Activated naive CD8-positive, alpha-beta T cell treated with anti-CD3 and anti-CD28 coated beads for 36 hours (primary cell): ENCODE measurements at places on chromosomes 1 and 21.

DNA sequence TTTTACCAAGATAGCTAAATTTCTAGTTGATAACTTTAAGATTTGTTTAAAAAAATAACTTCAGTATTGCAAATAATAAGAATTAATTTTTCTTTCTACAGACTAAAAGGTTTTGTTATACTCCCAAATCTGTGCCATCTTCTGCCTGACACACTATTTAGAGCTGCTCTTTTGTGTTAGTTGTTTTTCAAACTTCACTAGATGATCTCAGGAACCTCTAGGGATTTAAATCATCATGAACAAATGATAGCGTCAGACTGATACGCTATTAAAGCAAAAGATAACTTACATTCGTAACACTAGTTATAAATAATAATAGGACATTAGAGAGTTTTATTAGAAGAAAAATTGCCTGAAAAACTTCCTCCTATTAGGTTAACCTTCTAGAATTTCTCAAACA lies 243.1 kb upstream of the CXADR start:
- H3K36me3 ChIP-seq = no peaks in the 10 kb centered on the region
- H3K4me3 ChIP-seq = no peak overlapping the region
- H3K27me3 ChIP-seq = no peaks in the 10 kb centered on the region
- DNase-seq = no peak
- no peak overlapping the region for H3K27ac ChIP-seq
- no peaks in the 10 kb centered on the region for H3K4me1 ChIP-seq

DNA sequence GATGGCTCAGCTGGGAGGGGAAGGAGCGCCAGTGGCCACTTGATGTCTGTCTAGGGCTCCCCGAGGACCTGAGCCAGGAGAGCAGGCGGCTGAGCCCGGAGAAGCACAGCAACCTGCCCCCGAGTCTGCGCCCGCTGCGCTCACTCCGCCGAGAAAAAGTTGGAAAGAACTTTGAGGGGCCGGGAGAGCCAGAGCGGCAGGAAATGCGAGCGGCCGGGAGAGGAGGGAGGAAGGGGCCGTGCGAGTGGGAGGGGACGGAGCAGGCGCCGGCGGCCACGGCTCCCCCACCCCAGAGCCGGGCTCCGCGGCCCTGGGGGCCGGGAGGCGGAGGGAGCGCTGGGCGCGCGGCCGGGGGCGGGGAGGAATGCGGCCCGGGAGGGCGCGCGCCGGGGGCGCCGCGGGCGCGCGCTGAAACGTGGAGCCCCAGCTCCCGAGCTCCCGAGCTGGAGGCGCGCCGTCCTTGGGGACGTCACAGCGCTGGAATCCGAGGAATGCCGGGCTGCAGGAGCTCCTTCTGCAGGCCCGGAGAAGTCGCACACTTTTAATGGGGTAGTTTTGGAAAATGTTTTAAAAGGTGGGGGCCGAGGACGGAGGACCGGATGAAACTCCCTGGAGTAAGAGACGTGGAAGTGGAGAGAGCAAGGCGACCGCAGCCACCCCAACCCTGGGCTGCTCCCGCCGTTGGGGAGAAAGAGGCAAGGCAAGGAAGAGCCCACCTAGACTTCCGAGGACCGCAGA lies at the start of gene PTPN14:
Gene PTPN14, minus strand, starts transcription at position 167 of the 738 bp plus-strand sequence. CDS start 86,799 bp downstream, outside the sequence.
- no peak within 1 kb of the TSS for H3K27ac ChIP-seq
- H3K27me3 ChIP-seq = peaks cover 58% of the 10 kb centered on the region
- H3K36me3 ChIP-seq = no peaks in the 10 kb centered on the region

DNA sequence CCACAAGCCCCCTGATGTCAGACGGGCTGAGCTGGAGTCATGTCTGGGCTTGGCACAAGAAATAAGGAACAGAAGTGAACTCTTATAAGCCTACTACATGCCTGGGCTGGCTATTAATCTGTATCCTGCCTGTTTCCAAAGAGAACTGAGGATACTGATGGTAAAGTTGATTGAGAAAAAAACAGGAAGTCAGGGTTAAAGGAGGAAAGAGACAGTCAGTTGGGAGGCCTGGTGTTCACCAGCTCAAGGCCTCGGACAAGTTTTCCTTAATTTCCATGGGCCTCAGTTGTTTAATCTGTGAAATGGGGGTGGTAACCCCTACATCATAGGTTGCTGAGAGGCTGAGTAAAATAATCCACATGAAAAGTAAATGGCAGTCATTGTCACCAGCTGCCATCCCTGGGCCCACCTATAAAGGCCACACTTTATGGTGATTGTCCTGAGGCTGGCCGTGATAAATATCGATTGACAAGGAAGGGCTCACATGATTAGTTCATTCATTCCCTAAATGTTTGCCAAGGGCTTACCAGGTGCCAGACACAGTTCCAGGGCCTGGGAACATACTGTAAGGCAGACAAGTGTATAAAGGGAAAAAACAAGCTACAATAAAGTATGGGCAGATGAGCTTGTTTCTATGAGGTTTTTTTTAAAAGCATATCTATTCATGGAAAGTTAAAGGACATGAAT lies 2.8 kb downstream of the ALDH4A1 start:
- no peak overlapping the region for H3K27ac ChIP-seq
- no peaks in the 10 kb centered on the region for H3K36me3 ChIP-seq
- H3K27me3 ChIP-seq = no peaks in the 10 kb centered on the region
- H3K4me3 ChIP-seq = no peak overlapping the region
- H3K4me1 ChIP-seq = peaks cover 24% of the 10 kb centered on the region
- DNase-seq = no peak

DNA sequence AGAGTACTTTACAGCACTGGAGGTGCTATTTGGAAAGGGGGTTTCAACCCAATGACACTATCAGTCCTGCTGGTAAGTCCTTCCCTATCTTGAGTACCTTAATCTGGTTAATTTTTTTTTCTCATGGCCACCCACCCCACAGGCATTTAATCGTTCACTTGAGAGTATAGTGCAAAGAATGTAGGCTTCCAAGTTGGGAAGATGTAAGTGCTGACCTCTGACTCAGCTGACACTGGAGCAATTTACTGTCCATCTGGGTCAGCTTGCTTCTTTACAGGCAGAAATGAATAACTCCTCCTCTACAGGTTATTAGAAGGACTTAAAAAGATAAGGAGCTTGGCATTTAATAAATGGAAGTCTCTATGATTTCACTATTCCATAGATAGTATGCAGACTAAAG lies 89.6 kb downstream of the AK5 start:
- DNase-seq = no peak
- H3K36me3 ChIP-seq = no peaks in the 10 kb centered on the region
- no peak overlapping the region for H3K27ac ChIP-seq
- no peak overlapping the region for H3K4me3 ChIP-seq
- peaks cover 16% of the 10 kb centered on the region for H3K4me1 ChIP-seq

- no peak overlapping the region for H3K27ac ChIP-seq
- H3K4me1 ChIP-seq = no peaks in the 10 kb centered on the region
- no peaks in the 10 kb centered on the region for H3K36me3 ChIP-seq
- peaks cover 8% of the 10 kb centered on the region for H3K27me3 ChIP-seq
- no peak for DNase-seq
Measured at GRCh38 chr1:186146974-186147373, 228.1 kb downstream of the TPR start.

- H3K27ac ChIP-seq = peak overlapping the region; percentile 93
- H3K27me3 ChIP-seq = no peaks in the 10 kb centered on the region
- peaks cover 40% of the 10 kb centered on the region for H3K4me1 ChIP-seq
- peak; percentile 1 for DNase-seq
- H3K36me3 ChIP-seq = peaks cover 5% of the 10 kb centered on the region
Measured at GRCh38 chr21:32726839-32727686, 750 bp downstream of the SYNJ1 start.

GRCh38 chr1:234927971-234928640 lies 200.5 kb downstream of the TOMM20 start:
- H3K27me3 ChIP-seq = no peaks in the 10 kb centered on the region
- peaks cover 9% of the 10 kb centered on the region for H3K36me3 ChIP-seq
- H3K4me1 ChIP-seq = peaks cover 68% of the 10 kb centered on the region
- H3K4me3 ChIP-seq = peak overlapping the region; percentile 54
- H3K27ac ChIP-seq = peak overlapping the region; percentile 97
- no peak for DNase-seq

DNA sequence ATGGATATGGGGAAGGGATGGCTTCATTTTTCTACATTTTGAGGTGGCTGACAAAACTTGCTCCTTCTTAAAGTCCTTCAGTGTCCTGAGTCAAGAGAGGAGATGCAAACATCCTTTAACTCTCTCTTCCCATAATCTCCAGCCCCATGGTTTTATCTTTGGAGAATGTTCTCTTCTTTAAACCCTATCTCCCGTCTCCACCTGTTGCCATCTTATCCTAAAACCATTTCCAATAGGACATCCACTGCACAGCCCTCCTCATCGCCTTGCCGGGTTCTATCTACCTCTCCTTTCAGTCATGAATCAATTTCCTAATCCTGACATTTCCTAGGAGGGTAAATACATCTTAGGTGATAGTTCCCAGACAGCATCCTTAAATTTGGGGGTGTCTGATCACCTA lies 44.2 kb upstream of the KCNE2 start:
- H3K36me3 ChIP-seq = no peaks in the 10 kb centered on the region
- no peaks in the 10 kb centered on the region for H3K4me1 ChIP-seq
- DNase-seq = no peak
- H3K4me3 ChIP-seq = no peak overlapping the region

DNA sequence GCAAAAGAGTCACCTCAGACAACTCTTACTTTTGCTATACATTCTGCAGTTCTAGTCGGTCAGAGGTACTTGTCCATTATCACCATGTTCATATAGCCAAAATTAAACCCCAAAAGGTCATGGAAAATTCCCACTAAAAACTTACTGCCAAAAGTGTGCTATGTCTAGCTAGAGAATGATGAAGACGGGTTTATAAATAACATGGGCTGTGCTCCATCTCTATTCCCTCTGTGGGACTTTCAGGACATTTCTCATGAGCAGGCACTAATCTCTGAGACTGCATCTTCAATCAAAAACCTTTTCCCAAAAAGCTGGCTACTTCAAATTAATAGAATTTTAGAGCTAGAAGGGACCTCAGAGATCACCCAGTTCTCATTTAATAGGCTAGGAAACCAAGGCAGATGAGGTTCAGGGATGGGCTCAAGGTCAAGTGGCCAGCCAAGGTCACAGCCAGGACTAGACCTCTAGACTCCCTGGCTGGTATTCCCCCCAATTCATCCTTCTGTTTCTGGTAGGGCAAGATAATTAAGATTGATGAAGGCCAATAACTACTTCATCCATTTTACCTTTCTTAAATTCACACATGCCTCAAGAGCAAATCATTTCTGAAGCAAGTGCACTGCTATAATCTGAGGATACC lies 21.0 kb upstream of the MOB3C start:
- H3K27me3 ChIP-seq = no peaks in the 10 kb centered on the region
- no peaks in the 10 kb centered on the region for H3K4me1 ChIP-seq
- H3K36me3 ChIP-seq = peaks cover 8% of the 10 kb centered on the region
- H3K4me3 ChIP-seq = no peak overlapping the region
- no peak for DNase-seq
- H3K27ac ChIP-seq = no peak overlapping the region

- no peak overlapping the region for H3K27ac ChIP-seq
- no peak overlapping the region for H3K4me3 ChIP-seq
- no peaks in the 10 kb centered on the region for H3K36me3 ChIP-seq
Measured at GRCh38 chr1:202244841-202245261, 51.3 kb downstream of the LGR6 start.

GRCh38 chr21:33642896-33643657 lies 776 bp downstream of the ITSN1 start:
- no peaks in the 10 kb centered on the region for H3K36me3 ChIP-seq
- peak; percentile 22 for DNase-seq
- peaks cover 5% of the 10 kb centered on the region for H3K4me1 ChIP-seq

DNA sequence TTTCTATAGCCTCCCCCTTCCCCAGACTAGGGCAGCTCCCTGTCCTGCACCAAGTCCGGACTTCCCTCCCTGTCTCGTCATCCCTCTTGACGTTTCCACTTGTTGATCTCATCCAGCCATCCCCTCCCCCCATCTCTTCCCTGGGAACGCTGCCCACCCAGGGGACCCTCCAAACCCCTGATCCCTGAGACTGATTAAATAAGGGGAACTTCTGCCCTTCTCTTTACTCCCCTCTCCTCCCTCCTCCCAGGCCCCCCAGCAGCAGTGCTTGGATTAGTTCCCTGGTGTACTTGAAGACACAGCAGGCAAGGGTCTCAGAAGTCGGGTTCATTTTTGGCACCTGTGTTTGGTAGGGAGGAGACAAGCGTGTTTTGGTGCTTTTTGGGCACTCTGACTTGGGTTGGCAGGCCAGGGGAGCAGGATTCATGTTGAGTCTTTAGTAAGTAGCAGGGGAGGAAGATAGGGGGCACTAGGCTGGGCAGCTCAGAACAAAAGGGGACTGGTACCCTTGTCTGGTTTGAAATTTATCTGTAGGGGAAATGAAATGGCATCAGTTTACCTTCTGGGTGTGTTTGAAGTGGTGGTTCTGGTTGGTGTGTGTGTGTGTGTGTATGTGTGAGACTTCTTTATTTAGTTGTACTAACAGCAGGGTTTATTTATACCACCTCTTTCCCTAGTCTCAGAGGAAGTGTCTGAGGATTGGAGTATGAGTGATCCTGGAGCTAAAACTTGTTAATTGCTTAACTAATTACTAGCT lies 11.1 kb downstream of the VANGL2 start:
- H3K27ac ChIP-seq = no peak overlapping the region
- H3K4me1 ChIP-seq = no peaks in the 10 kb centered on the region
- no peaks in the 10 kb centered on the region for H3K36me3 ChIP-seq
- no peak overlapping the region for H3K4me3 ChIP-seq
- H3K27me3 ChIP-seq = peaks cover 4% of the 10 kb centered on the region

DNA sequence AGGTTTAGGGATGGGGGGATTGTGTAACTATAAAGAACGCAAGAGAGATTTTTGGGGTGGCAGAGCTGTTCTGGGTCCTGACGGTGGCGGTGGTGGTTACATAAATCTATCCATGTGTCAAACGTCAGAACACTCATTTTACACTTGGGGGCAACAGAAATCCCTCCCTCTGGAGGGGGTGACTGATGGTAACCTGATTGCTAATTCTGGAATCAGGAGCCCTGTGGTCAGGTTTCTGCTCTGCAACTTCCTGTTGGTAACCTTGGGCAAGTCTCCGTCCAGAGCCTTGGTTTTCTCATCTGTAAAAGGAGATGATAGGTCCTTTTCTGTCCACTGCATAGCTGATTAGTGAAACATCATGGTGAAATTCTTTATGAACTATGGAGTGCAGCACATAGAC lies 40.9 kb downstream of the ALPL start:
- H3K4me3 ChIP-seq = no peak overlapping the region
- peaks cover 1% of the 10 kb centered on the region for H3K4me1 ChIP-seq
- H3K36me3 ChIP-seq = no peaks in the 10 kb centered on the region

- H3K27me3 ChIP-seq = peaks cover 44% of the 10 kb centered on the region
- no peaks in the 10 kb centered on the region for H3K36me3 ChIP-seq
- H3K4me3 ChIP-seq = no peak overlapping the region
- peak overlapping the region; percentile 93 for H3K27ac ChIP-seq
- H3K4me1 ChIP-seq = peaks cover 17% of the 10 kb centered on the region
- peak; percentile 78 for DNase-seq
Measured at GRCh38 chr1:65812065-65812464, 19.4 kb downstream of the PDE4B start.

GRCh38 chr21:35226328-35226727 lies 177.2 kb upstream of the RUNX1 start:
- H3K27ac ChIP-seq = peak overlapping the region; percentile 87
- peaks cover 40% of the 10 kb centered on the region for H3K4me1 ChIP-seq
- H3K4me3 ChIP-seq = no peak overlapping the region

- H3K27ac ChIP-seq = peak overlapping the region; percentile 89
- DNase-seq = no peak
- no peaks in the 10 kb centered on the region for H3K27me3 ChIP-seq
- H3K4me1 ChIP-seq = peaks cover 29% of the 10 kb centered on the region
- peak overlapping the region; percentile 40 for H3K4me3 ChIP-seq
- peaks cover 26% of the 10 kb centered on the region for H3K36me3 ChIP-seq
Measured at GRCh38 chr1:112935461-112936111, 20.4 kb downstream of the SLC16A1 start.

- no peaks in the 10 kb centered on the region for H3K27me3 ChIP-seq
- H3K27ac ChIP-seq = no peak overlapping the region
- H3K36me3 ChIP-seq = peaks cover 66% of the 10 kb centered on the region
- peaks cover 12% of the 10 kb centered on the region for H3K4me1 ChIP-seq
- H3K4me3 ChIP-seq = no peak overlapping the region
- DNase-seq = no peak
Measured at GRCh38 chr1:173469656-173470055, 7.5 kb upstream of the PRDX6 start.
